ENCODE measurements at places on chromosomes 12 and 14.

DNA sequence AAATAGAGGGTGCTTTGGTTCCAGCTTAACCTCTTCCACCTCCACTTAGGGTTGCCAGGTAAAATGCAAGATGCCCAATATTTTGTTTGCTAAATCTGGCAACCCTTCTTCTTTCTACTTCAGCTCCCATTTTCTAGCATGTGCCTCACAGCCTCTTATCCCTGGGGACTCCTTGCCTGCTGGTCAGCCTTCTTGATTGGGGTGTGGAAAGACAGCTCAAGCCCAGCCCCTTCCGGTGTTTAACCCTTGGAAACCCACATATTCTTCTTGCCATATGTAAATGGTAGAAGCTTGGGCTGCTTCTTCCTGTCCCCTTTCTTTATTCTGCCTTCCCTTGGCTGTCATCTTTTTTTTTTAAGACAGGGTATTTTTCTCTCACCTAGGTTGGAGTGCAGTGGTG is 5.7 kb downstream of the SPIC start:
- DNase-seq = no peak

GRCh38 chr14:40122968-40123648 is 690.9 kb upstream of the FBXO33 start:
- DNase-seq = no peak

DNA sequence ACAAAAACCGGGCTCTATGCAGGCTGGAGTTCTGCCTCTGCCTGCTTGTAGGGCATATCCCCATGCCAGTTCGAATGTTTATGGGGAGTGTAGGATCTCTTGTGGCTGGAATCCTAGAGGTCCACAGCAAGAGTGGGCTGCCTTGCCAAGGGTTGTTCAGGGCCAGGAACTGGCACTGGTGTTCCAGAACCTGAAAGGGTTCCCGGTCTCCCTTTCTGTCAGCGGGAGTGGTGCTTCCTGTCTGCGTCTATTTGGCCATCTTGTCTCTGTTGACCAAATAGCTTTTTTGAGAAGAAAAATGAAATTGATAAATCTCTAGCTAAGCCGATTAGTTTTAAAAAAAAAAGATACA is 17.8 kb downstream of the OLR1 start:
- DNase-seq = no peak

- no peak for DNase-seq
Measured at GRCh38 chr14:104392396-104393198, 187.0 kb upstream of the C14orf180 start.

DNA sequence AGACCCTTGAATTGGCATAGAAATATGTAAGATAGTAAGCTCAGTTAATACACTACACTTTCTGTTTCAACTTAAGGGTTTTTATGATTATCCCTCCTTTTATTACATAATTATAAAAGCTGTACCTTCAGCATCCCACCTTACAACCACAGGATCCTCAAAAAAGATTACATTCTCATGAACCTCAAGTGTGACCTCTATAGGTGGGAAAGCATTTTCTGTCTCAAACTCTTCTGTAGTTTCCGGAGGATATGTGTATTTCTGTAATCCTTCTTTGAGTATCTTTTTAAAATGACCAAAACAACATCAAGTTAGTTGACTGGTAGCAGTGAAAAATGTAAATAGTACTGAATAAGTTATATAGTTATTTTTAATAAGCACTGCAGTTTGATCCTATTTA is 75.9 kb downstream of the DNAI7 start:
- DNase-seq = no peak

DNA sequence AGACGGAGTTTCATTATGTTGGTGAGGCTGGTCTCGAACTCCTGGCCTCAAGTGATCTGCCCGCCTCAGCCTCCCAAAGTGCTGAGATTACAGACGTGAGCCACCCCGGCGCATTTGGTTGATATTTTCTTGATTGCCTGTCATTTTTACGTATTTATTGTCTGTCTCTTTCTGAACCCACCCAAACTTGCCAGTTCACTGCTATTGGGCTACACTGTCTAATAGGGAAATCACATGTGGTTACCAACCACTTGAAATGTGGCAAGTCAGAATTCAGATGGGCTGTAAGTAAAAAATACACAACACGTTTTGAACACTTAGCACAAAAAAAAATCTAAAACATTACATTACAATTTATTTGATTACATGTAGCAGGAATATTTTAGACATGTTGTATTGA is 2.1 kb downstream of the WSB2 start:
- no peak for DNase-seq

DNA sequence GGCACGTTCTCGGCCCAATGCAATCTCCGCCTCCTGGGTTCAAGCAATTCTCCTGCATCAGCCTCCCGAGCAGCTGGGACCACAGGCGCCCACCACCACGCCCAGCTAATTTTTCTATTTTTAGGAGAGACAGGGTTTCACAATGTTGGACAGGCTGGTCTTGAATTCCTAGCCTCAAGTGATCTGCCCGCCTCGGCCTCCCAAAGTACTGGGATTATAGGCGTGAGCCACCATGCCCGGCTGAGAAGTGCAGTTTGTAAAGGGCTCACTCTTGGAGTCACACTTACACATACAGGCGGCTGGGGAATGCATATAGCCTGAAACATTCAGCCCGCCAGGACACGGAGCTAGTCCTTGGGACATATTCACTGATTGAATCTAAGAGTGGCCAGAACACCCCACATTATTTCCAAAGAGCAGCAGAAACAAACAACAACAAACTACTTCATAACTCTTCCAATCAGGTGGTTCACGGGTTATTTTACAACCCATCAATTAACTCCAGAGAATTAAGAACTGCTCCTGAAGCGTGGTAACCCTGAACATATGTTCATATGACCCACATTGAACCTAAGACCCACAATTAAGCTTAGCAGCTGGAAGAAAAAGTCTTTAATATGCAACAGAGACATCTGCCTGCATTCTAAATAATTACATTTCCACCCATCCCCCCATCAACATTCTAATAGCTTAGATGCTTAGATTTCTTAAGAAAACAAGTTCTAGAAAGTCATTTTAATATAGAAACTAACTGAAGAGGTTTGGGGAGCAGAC is 49.2 kb downstream of the SSH1 start:
- DNase-seq = no peak

- peak; percentile 65 for DNase-seq
Measured at GRCh38 chr12:94147991-94148738, at the start of gene PLXNC1. Gene PLXNC1 (plus strand): TSS chr12:94148577. CDS start chr12:94148972, 395 bp downstream.

DNA sequence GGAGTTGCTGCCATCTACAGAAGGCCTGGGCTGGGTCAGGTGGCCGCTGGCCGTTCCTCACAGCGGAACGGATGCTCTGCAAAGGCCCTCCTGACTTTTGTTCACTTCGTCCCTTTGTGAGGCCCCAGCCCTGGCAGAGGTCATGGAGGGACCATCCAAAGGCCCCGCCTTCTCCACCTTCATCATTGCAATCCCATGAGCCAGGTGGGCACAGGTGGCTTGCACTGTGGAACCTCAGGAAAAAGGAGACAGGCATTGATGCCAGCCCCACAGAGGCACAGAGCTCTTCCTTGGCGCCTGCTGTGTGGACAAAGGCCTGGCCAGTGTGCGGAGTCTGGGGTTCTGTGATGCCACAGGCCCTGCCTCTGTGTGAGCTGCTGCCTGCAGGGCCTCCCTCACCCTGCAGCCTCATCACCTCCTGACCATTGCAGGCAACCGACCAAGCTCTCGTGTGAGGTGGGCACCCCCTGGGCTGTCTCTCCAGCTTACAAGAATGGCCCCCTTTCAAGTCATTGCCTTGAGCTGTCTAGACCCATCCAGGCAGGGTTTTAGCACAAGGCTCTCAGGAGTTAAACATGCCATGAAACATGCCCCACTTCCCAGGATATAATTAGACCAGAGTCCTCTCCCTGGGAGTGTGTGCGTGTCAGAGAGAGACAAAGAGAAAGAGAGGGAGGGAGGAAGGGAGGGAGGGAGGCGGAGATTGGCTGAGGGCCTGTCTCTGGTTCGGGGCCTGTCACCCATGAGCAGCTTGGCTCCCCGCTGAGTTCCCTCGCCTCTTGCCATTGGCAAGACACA is 19.3 kb downstream of the NFKBIA start:
- DNase-seq = peak; percentile 52

- no peak for DNase-seq
Measured at GRCh38 chr14:91801358-91801757, 66.0 kb downstream of the TC2N start.

DNA sequence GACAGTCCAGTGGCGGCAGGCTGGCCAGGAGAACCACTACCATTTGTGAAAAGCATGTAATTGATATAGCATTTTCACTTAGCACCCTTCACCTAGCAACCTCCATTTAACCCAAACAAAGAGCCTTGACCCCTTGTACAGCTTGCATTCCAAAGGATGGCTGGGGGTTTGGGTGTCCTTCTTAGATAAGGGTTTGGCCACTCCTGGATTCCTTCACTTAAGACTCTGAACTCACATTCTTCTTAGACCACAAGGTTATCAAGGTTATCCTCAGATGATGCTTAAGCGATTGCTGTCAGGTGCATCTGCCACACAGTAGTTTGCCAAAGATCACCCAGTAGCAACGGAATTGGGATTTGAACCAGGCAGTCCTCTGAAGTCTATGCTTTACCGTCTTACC is 102.8 kb downstream of the ZNF664 start:
- DNase-seq = no peak

GRCh38 chr12:90842477-90842876 is 112.5 kb downstream of the CCER1 start:
- DNase-seq = no peak
